ENCODE measurements at places on chromosomes 6 and 20.

- DNase-seq: no peak
These were observed 185.1 kb upstream of the SULF2 start for GRCh38 chr20:47970282-47970903.

DNA sequence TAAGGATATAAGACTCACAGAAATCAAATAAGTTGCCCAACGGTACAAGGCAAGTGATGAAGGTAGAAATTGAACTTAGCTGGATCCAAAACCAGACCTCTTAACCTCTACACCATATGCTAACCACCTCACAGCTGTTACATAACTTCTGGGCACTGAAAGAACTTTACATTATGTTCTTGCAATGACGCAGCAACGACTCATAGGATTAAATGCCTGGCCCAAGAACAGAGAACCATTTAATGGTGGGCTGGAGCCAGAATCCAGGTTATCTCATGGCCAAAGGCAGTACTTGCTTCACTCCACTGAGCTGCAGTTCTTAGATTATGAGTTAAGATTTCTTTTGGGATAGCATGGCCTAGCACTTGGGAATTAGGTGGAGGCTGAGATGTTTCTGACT lies 4.4 kb downstream of the TRMT6 start:
- no peak for DNase-seq

- DNase-seq: no peak
These were observed 26.0 kb upstream of the PCMTD2 start for GRCh38 chr20:64229507-64230061.

DNA sequence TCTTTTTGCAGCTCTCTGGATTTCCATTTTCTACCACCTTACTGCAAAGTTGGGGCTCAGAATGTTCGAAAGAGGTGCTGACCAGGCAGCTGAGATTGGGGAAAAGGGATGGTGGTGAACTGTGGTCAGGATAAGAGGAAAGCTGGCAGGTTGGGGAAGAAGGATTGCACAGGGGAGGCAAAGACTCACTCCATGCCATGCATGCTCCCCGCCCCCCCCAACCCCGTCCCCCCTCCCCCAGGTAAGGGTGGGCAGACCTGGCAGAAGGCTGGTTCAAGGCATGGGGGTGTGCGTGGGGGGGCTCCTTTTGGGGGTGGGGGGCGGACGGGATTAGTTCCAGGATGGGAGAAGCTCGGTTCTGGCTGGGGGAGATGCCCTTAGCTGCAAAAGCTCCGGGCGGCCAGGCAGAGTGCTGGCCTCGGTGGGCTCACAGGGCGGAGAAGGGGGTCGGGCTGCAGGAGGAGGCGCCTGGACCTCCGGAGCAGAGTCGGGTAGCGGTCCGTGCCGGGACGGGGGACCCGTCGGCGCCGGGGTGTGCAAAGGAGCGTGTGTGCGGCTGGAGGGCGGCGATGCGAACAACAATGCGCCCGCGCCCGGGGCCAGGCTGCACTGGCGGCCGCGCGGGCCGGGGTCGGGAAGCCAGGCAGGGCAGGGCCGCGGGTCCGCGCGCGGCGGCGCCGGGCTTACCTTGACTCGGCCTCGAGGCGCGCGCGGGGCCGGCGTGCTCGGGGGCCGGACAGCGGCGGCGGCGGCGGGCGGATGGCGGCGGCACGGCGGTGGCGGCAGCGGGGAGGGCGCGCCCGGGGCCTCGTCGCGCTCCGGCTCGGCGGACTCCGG lies 880 bp downstream of the ADNP start:
- DNase-seq: peak; percentile 24

GRCh38 chr20:58684291-58684690 lies 8.3 kb upstream of the NPEPL1 start:
- DNase-seq: no peak

DNA sequence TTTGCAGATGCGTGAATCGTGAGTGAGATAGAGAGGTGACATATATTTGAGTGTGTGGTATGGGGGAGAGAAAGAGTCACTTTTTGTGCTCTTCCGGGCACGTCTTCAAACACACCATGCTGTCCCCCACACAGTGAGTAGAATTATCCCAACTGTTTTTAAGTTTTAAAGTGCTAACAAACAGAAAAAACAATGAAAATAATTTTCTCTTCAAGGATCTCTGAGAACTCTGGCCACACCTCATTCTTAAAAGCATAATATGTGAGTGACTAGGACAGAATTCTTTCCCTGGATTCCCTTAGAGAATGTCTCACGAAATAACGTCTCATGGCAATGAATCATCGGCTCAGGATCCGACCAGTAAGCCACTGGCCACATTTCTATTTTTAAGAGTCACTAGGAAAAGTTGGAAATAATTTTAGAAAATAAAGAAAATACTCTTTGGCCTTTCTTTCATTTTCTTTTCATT lies 235.7 kb upstream of the ZNF217 start:
- DNase-seq: no peak

GRCh38 chr6:162864911-162865310 lies 137.1 kb downstream of the PACRG start:
- no peak for DNase-seq

DNA sequence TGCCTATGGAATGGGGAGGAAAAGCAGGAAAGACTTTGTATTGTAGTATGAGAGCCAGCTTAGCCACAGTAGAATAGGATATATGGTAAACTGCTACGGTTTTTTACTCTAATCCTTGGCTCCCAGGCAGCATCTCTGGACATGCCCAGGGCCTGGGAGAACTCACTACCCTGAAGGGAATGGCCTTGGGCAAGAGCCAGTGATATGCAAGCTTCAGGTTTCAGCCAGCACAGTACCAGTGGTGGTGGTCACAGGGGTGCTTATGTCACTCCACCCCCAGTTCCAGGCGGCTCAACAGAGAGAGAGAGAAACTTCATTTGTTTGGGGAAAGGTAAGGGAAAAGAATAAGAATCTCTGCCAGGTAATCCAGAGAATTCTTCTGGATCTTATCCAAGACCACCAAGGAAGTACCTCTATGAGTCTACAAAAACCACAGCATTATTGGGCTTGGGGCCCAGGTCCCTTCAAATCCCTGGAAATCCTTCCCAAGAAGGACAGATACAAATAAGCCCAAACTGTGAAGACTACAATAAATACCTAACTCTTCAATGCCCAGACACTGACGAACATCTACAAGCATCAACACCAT lies 121.2 kb downstream of the THBS2 start:
- DNase-seq: no peak

DNA sequence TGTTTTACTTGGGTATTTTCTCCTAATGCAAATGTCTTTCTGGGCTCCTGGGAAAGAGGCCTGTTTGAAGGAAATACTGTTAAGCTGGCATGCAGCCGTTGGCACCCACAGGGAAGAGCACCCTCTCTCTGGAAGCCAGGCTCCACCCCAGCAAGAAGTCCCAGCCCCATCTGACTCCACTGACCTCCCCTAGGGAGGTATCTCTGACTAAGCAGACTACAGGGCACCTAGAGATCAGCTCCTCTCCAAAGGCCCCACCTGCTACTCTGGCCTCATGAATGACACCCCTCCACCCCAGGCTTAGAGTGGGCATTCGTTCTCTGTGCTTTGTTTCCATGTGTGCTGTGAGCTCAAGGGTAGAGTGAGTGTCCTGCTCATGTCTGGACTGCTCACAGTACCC lies 6.4 kb upstream of the MDGA1 start:
- no peak for DNase-seq

GRCh38 chr6:117270843-117271507 lies 5.6 kb downstream of the VGLL2 start:
- DNase-seq: peak; percentile 56

DNA sequence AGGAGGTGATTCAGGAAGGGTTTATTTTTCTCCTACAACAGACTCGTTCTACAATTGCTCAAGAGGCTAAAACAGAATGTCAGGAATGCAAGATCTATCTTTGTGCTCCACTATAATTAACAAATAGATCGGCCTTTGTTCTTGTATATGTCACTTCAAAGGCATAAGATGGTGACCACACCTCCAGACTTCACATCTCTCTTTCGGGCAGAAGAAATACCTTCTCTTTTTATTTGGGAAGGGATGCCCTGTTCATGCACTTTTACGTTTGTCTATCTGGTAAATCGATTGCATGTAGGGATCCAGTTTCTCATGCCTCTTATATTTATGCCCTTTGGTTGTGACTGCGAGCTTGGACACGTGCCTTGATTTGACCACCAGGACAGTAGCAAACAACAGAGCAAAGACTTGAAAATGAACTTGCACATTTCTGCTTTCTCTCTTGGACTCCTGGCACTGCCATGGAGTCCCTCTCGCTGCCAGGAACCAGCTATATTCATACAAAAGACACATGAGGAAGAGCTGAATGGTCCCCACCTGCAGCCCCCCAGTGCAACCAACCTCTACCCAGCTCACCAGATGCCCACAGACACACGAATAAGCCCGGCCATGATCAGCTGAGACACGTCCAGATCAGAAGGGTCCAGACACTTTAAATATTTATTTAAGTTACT lies 219.8 kb upstream of the STXBP5 start:
- no peak for DNase-seq

- no peak for DNase-seq
These were observed 58.6 kb downstream of the SNAI1 start for GRCh38 chr20:50041246-50041873.

DNA sequence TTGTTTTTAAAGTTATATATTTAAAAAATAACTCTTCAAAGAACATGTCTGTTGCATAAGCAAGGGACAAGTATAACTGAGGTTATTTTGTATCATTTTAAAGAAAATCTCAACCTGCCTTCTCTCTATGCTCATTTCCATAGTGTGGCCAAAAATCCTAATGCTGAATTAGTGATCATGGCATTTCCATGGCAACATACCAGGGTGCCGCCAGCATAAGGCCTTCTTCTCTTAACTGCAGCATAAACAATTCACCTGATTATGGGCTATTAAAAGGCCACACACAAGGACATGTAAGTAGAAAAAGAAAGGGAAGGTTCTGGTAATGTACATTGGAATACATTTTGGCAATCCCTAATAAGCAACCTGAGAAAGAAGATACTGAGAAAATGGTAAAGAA lies 95.1 kb upstream of the RNF217 start:
- no peak for DNase-seq

- DNase-seq: no peak
These were observed 84.7 kb downstream of the FOXA2 start for GRCh38 chr20:22499515-22500166.

DNA sequence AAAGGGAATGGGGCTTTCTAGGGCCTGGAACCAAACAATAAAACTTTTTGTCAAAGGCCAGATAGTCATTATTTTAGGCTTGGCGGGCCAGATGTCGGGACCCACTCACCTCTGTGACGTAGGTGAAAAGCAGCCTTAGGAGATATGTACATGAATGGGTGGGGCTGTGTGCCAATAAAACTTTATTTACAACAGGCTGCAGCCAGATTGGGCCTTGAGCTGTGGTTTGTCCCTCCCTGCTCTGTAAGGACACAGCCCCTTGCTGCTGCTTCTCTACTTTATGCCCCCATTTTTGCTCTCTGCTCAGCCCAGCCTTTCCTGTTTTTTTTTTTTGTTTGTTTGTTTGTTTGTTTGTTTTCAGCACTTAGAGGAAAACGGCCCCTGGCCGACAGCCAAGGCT lies 32.7 kb downstream of the CDH4 start:
- DNase-seq: no peak

GRCh38 chr6:102717737-102718456 lies 1324.4 kb downstream of the GRIK2 start:
- DNase-seq: peak; percentile 27

- peak; percentile 36 for DNase-seq
These were observed 39.7 kb upstream of the TMEM170B start for GRCh38 chr6:11497881-11498280.
